Hepatocyte (in vitro differentiated cells): ENCODE measurements at places on chromosomes 11 and 22. TPM values are rescaled to one million over a fixed set of nuclear protein-coding genes. Genes with fewer than 3 reads are reported as not detected.

GRCh38 chr11:2300936-2301630 lies 635 bp downstream of the C11orf21 start:
- H3K4me1 ChIP-seq: peaks cover 56% of the 10 kb centered on the region
- H3K4me3 ChIP-seq: no peak overlapping the region
- no peak for DNase-seq
- no peaks in the 10 kb centered on the region for H3K36me3 ChIP-seq
- H3K27me3 ChIP-seq: no peaks in the 10 kb centered on the region

DNA sequence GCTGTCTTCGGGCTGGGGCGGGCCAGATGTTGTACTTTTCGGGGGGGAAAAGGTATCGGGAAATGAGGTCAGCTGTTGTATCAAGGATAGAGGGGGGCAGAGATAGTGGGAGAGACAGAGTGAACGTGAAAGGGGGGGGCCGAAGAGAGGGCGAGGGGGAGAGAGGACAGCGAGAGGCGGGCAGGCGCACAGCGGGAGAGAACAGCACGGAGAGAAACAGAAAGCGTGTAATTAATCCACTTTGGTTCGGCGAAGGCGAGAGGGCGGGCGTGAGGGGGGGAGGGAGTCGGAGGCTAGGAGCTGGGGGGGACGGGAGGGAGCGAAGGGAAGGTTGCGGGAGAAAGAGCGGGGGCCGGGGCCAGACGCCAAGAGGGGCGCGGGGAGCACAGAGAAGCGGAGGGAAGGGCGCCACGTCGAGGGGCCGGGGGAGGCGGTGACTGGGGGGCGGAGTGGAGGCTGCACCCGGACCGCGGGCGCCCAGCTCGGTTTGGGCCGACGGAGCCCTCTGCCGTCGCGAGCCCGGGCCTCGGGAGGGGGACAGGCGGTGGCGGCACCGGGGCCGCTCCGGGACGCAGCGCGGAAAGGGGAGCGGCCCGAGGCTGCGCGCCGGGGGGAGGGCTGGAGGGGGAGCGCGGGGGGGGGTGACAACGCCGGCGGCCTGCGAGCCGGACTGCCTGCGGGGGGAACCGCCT lies 612 bp downstream of the IGF2 start:
- peak; percentile 55 for DNase-seq
- H3K36me3 ChIP-seq: no peaks in the 10 kb centered on the region
- peaks cover 4% of the 10 kb centered on the region for H3K4me1 ChIP-seq
- H3K4me3 ChIP-seq: peak overlapping the region; percentile 85
- peak overlapping the region; percentile 98 for H3K27ac ChIP-seq

DNA sequence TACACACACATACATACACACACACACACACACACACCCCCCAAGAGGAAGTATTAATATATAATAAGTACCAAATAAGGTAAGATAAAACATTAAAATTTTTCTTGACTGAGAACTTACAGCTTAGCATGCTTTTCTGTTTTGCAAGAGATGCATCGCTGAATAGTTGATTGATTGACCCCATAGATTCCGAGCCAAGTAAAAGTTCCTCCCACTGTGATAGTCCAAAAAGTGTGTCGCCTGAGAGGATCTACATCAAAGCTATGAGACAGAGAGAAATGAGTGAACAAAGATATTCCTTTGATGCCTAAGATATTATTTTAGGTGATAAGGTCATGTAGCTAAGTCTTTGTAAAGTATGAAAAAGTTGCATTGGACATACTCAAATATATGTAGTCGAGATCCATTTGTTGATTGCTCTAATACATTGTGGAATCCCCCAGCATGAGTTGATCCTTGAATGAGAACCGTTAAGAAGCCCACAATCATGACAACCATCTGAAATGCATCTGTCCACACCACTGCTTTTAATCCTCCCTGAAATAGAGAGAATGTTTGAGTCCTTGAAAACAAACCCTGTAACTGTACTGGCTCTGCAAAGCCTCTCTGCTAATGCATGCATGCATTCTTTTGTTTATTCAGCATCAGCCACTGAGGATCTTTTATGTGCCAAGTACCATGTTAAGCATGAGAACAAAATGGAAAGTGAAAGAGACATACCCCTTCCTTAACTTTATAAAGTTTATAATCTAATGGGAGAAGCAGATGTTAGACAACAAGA lies 18.3 kb downstream of the SLC5A12 start:
- H3K4me1 ChIP-seq: peaks cover 3% of the 10 kb centered on the region
- no peaks in the 10 kb centered on the region for H3K36me3 ChIP-seq
- no peak overlapping the region for H3K27ac ChIP-seq
- no peak for DNase-seq
- H3K4me3 ChIP-seq: no peak overlapping the region
- H3K27me3 ChIP-seq: no peaks in the 10 kb centered on the region

GRCh38 chr11:12131943-12132789 lies 21.8 kb downstream of the MICAL2 start:
- DNase-seq: no peak
- H3K27me3 ChIP-seq: no peaks in the 10 kb centered on the region
- H3K36me3 ChIP-seq: no peaks in the 10 kb centered on the region

Gene HBG2
- total RNA-seq: not detected in 2 replicates

GRCh38 chr11:35436581-35437250 lies 17.4 kb upstream of the SLC1A2 start:
- DNase-seq: no peak
- no peaks in the 10 kb centered on the region for H3K36me3 ChIP-seq
- no peak overlapping the region for H3K4me3 ChIP-seq
- H3K27me3 ChIP-seq: no peaks in the 10 kb centered on the region
- no peak overlapping the region for H3K27ac ChIP-seq

GRCh38 chr11:121512468-121513465 lies 60.0 kb upstream of the SORL1-AS1 start:
- no peaks in the 10 kb centered on the region for H3K4me1 ChIP-seq
- H3K27ac ChIP-seq: no peak overlapping the region
- no peak overlapping the region for H3K4me3 ChIP-seq

DNA sequence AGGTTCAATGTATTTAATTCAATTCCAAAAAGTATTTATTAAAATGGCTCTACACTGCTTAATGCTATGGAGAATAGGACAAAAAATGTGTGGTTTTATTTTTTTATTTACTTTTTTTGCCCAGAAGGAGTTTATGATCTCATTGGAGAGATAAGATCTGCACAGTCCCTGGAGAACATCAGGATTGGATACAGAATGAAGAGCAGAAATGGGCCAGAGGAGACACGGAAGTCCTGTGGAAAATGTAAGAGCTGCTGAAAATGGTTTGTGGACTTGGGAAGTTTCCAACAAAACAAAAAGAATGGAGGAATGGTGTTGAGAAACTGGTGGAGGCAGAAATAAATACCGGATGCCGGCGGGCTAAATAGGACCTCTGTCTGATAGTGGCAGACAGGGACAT lies 554.6 kb downstream of the OPCML start:
- no peak overlapping the region for H3K4me3 ChIP-seq
- no peaks in the 10 kb centered on the region for H3K36me3 ChIP-seq
- H3K4me1 ChIP-seq: no peaks in the 10 kb centered on the region
- H3K27me3 ChIP-seq: no peaks in the 10 kb centered on the region

Gene GPHA2
- 2.0 TPM in 1 of 2 replicates, not detected in the other for total RNA-seq

Gene MMP11
- total RNA-seq: 27.9 and 36.2 TPM in 2 replicates

GRCh38 chr11:59174664-59175033 lies 2.7 kb downstream of the DTX4 start:
- H3K27me3 ChIP-seq: no peaks in the 10 kb centered on the region
- H3K4me3 ChIP-seq: no peak overlapping the region
- peaks cover 22% of the 10 kb centered on the region for H3K4me1 ChIP-seq
- H3K27ac ChIP-seq: peak overlapping the region; percentile 95

DNA sequence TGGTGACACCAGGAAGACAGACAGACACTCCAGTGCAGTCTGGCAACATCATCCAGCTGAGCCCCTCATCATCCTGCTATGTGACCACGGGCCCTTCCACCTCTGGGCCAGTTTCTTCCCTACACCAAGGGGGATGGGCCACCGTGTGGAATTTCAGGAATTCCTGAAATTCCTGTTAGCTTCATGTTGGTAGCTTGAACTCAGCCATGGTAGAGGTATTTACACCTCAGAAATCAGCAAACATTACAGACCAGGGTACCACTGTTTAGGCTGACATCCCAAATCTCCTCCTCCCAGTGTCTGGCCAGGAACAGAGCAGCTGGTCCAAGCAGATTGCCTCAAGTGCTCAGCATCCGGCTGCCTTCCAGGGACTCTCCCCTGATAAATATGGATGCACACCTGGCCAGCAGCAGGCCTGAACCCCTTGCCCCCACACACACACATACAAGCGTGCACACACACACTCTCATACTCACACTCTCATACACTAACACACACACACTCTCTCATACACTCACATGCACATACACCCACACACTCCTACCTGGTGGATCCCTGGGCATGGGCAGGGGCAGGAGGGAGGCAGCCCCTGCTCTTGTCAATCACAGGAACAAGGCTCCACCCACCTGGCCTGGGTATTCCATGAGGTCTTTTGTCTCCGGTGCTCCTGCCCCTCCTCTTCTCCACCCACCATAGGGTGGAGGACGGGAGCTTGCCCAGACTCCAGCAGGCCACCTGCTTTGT lies 85.2 kb downstream of the BUD13 start:
- DNase-seq: no peak
- peaks cover 6% of the 10 kb centered on the region for H3K27me3 ChIP-seq
- H3K4me1 ChIP-seq: no peaks in the 10 kb centered on the region
- H3K4me3 ChIP-seq: no peak overlapping the region
- H3K36me3 ChIP-seq: no peaks in the 10 kb centered on the region

DNA sequence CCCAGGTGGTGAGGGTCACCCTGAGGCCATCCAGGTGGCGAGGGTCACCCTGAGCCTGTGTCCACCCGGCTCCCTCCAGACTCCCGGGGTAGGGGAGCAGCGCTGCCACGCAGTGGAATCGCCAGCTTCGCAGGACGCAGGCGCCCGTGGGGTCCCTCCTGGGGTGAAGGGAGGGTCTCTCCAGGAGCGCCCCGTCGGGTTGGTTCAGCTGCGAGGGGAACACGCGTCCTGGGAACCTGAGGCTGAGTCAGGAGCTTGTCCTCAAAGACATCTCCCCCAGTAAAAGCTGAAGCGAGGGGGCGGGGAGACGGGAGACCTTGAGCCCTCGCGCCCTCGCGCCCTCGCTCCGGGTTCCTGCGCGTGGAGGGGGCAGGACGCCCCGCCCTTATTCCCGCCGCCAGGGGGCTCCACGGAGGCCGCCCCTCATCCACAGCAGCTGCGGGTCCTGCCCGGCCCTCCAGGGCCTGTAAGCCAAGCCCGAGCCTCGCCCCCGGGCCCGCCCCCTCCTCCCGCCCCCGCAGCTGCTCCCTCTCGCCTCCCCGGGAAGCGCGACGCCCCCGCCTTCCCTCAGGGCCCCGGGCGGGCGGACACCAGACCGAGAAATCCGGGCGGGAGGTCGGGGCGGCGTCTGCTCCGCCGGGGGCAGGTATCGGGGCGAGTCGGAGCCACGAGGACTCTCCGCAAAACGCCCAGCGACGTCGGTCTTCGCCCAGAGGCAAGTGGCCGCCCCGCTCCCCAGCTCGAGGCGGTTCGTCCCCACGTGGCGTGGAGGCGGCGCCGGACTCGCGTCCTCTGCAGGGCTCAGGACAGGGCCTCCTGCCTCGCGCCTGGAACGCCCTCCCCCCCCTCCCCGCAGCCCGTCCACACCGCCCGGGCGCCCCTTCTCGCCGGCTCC lies 22.8 kb downstream of the PIM3 start:
- peaks cover 23% of the 10 kb centered on the region for H3K27me3 ChIP-seq
- peak; percentile 39 for DNase-seq
- H3K4me1 ChIP-seq: no peaks in the 10 kb centered on the region

GRCh38 chr11:118219732-118220131 lies 5.1 kb downstream of the JAML start:
- H3K4me1 ChIP-seq: peaks cover 9% of the 10 kb centered on the region
- no peak overlapping the region for H3K4me3 ChIP-seq
- DNase-seq: no peak
- H3K27me3 ChIP-seq: no peaks in the 10 kb centered on the region
- no peak overlapping the region for H3K27ac ChIP-seq

Gene CARD10
- 19.1 and 23.4 TPM in 2 replicates for total RNA-seq

- no peaks in the 10 kb centered on the region for H3K4me1 ChIP-seq
- no peak overlapping the region for H3K27ac ChIP-seq
- no peak overlapping the region for H3K4me3 ChIP-seq
- no peaks in the 10 kb centered on the region for H3K36me3 ChIP-seq
- no peak for DNase-seq
These were observed 181.6 kb upstream of the POU2AF2 start for GRCh38 chr11:111063726-111064517.

DNA sequence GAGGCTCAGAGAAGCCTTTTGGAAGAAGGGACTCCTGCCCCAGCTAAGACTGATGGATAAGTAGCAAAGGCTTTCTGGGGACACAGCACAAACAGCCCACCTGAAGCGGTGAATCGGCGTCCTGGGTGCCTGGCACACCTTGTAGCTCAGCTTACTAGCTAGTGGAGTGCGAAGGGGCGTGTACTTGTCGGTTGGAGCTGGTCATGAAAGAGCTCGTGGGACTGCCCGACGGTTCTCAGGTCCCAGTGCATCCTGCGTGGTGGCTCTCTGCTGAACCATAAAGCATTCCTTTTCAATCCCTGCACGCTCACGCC lies 690 bp upstream of the UVRAG start:
- H3K36me3 ChIP-seq: no peaks in the 10 kb centered on the region
- no peak for DNase-seq
- peak overlapping the region; percentile 13 for H3K4me3 ChIP-seq
- H3K27me3 ChIP-seq: no peaks in the 10 kb centered on the region
- peak overlapping the region; percentile 82 for H3K27ac ChIP-seq
- peaks cover 19% of the 10 kb centered on the region for H3K4me1 ChIP-seq

Gene DCHS1
- 8.5 and 15.2 TPM in 2 replicates for total RNA-seq

Gene CEND1
- total RNA-seq: not detected in 2 replicates

GRCh38 chr11:68043349-68044144 lies 4.7 kb downstream of the TCIRG1 start:
- H3K27ac ChIP-seq: peak overlapping the region; percentile 57

Gene RAG1
- total RNA-seq: 1.2 and 1.5 TPM in 2 replicates

Gene DUSP8
- total RNA-seq: 7.9 and 8.0 TPM in 2 replicates

DNA sequence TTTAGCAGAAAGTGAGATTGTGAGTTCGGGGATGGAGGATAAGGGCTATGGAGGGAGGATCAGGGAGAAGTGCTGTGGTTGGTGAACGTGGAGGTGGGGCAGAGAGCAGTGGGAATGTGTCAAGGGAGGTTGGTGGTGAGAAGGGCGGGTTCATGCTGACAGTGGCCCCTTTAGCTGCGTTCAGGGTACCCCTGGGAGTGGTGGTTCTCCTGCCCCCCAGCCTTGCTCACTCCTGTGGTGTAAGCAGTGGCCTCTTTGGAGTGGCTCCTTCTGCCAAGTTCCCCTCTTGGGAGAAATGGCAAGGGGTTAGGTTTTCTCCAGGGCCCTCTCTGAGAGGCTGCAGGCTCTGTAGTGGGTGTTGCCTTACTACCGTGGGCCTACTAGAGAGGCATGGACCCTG lies 16.1 kb upstream of the NECTIN1 start:
- H3K36me3 ChIP-seq: no peaks in the 10 kb centered on the region
- DNase-seq: no peak
- H3K27me3 ChIP-seq: peaks cover 6% of the 10 kb centered on the region
- peaks cover 16% of the 10 kb centered on the region for H3K4me1 ChIP-seq
- no peak overlapping the region for H3K27ac ChIP-seq

- H3K36me3 ChIP-seq: no peaks in the 10 kb centered on the region
- H3K4me3 ChIP-seq: peak overlapping the region; percentile 39
These were observed 422 bp downstream of the GLB1L2 start for GRCh38 chr11:134332189-134332631.

Gene KCNA4
- 1.1 and 1.6 TPM in 2 replicates for total RNA-seq

Gene ARFGAP3
- total RNA-seq: 89.5 and 99.5 TPM in 2 replicates

- DNase-seq: no peak
- H3K36me3 ChIP-seq: no peaks in the 10 kb centered on the region
These were observed 36.1 kb downstream of the RRP8 start for GRCh38 chr11:6567371-6567745.

GRCh38 chr22:41296826-41297667 lies 4.3 kb upstream of the ZC3H7B start:
- peaks cover 4% of the 10 kb centered on the region for H3K4me1 ChIP-seq
- no peaks in the 10 kb centered on the region for H3K27me3 ChIP-seq
- DNase-seq: no peak
- no peak overlapping the region for H3K4me3 ChIP-seq

Gene GAL3ST3
- 0.68 and 0.80 TPM in 2 replicates for total RNA-seq
